ENCODE measurements at places on chromosomes 5 and 9. TPM values are rescaled to one million over a fixed set of nuclear protein-coding genes. Genes with fewer than 3 reads are reported as not detected.

- H3K27me3 ChIP-seq, result no peaks in the 10 kb centered on the region
- H3K36me3 ChIP-seq, result peaks cover 8% of the 10 kb centered on the region
- H3K4me1 ChIP-seq, result peaks cover 51% of the 10 kb centered on the region
- peak overlapping the region; percentile 26 for H3K4me3 ChIP-seq
- peak overlapping the region; percentile 62 for H3K27ac ChIP-seq
- peak; percentile 62 for DNase-seq
These were observed 126.7 kb downstream of the PPP2R2B start for GRCh38 chr5:146751781-146752401.

- no peaks in the 10 kb centered on the region for H3K27me3 ChIP-seq
- DNase-seq, result no peak
- H3K27ac ChIP-seq, result no peak overlapping the region
- peaks cover 5% of the 10 kb centered on the region for H3K36me3 ChIP-seq
- peaks cover 67% of the 10 kb centered on the region for H3K4me1 ChIP-seq
- peak overlapping the region; percentile 52 for H3K4me3 ChIP-seq
These were observed 67.0 kb downstream of the ARHGAP26 start for GRCh38 chr5:142837081-142837725.

GRCh38 chr5:38615981-38616451, 59.6 kb upstream of the LIFR start:
- H3K4me1 ChIP-seq, result no peaks in the 10 kb centered on the region
- no peak overlapping the region for H3K27ac ChIP-seq
- H3K36me3 ChIP-seq, result peaks cover 2% of the 10 kb centered on the region
- no peak for DNase-seq
- peaks cover 18% of the 10 kb centered on the region for H3K27me3 ChIP-seq

DNA sequence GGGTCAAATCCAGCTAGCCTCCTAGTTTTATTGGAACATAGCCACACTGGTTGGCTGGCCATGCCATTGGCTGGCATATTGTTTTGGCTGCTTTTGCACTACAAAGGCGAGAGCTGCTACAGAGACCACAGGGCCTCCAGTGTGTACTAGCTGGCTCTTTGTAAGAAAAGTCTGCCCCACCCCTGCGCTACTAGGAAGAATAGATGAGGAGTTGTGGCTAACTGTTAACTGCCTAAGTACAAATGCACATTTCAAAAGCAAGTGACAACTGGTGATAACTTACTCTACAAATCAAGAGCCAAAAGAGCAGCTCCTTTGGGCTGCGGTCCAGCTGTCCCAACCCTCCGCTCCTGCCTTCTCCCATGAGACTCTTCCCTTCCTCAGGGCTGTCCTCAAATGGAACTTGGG, 63.9 kb downstream of the SERINC5 start:
- peak overlapping the region; percentile 95 for H3K27ac ChIP-seq
- no peaks in the 10 kb centered on the region for H3K36me3 ChIP-seq
- H3K4me3 ChIP-seq, result peak overlapping the region; percentile 88
- H3K4me1 ChIP-seq, result peaks cover 90% of the 10 kb centered on the region
- no peaks in the 10 kb centered on the region for H3K27me3 ChIP-seq

TMEM252 gene
- total RNA-seq, result not detected

HAPLN1 gene
- total RNA-seq, result not detected

LHX6 gene
- not detected for total RNA-seq

SAXO1 gene
- 0.26 TPM for total RNA-seq

IFNA21 gene
- not detected for total RNA-seq

All from naive thymus-derived CD8-positive, alpha-beta T cell (primary cell).